ENCODE measurements at places on chromosomes 4 and X.

GRCh38 chr4:159562366-159562765 is 459.5 kb downstream of the RAPGEF2 start:
- DNase-seq: no peak

DNA sequence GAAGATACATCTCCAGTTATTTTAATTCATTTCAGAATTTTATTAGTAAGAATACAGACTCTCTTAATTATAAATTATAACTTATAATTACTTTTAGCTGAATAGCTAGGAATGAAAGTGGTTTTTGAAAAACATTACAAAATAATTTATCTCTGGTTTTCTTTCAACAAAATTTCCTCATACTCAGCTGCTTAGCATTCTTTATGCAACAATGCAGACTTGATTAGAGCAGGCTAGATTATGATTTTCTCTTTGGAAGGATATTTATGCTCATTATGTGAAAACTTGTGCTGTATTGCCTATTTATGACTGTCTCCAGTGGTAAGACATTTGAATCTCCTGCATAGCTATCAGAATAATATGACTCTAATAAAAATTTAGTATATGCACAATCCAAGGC is 2023.7 kb downstream of the C4orf33 start:
- no peak for DNase-seq

DNA sequence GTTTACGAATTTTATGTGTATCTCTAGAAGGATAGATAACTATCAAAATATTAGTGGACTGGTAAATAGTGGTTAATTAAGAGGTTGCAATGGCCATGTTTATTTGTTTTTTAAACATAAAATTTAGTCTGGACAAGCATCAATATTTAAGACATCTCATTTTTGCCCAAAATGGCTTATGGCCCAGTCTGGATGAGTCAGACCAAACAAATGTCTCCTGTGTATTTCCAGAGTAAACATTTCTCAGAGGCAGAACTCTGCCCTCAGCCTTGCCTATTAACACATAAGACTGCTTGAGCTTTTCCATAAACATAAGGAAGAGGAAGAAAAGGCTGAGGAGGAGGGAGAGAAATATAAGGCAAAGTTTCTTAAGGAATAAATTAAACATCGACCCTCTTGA is 277.1 kb upstream of the DIAPH2 start:
- no peak for DNase-seq

- no peak for DNase-seq
Observed at GRCh38 chr4:102141842-102142241, 203.4 kb downstream of the SLC39A8 start.

GRCh38 chr4:31294655-31295480 is 574.7 kb downstream of the PCDH7 start:
- DNase-seq: no peak

GRCh38 chr4:89072921-89073320 is 15.9 kb upstream of the FAM13A start:
- DNase-seq: no peak

- no peak for DNase-seq
Observed at GRCh38 chr4:73019462-73020047, 50.0 kb downstream of the COX18 start.

DNA sequence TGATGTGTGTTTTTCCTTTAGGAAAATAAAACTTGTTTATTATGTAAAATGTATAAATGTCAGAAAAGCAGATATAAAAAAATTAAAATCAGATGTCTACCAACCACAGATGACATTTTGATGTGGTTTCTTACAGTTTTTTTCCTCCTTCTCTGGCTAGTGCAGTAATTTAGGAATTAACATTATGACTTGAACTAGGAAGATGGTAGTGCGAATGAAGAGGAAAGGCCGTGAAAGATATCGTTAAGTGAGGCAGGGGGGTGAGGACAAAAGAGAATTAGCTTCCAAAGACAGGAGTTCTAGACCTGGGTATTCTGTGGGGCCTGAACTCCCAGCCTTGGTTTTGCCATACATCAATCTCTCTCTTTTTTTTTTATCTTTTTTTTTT is 98.0 kb downstream of the RBM47 start:
- no peak for DNase-seq

DNA sequence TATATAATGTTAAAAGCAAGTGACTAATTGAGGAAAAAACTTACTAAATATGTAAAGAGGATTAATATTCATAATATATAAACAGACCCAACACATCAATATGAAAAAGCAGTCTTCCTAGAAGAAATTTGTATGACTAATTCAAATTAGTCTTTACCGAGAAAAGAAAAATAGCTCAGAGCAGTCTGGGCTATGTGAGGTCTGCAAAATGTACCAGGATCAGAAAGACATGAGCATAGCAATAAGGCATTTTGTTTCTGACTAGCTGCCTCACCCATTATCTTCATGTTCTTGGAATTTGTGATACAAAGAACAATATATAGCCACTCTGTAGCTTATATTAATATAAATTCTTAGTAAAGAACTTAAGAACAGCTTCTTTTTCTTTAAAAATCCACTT is 13.7 kb upstream of the TMPRSS11B start:
- DNase-seq: no peak

- DNase-seq: no peak
Observed at GRCh38 chrX:129732857-129733256, 5.9 kb upstream of the XPNPEP2 start.

GRCh38 chr4:40458683-40459082 is 123.5 kb downstream of the CHRNA9 start:
- no peak for DNase-seq

DNA sequence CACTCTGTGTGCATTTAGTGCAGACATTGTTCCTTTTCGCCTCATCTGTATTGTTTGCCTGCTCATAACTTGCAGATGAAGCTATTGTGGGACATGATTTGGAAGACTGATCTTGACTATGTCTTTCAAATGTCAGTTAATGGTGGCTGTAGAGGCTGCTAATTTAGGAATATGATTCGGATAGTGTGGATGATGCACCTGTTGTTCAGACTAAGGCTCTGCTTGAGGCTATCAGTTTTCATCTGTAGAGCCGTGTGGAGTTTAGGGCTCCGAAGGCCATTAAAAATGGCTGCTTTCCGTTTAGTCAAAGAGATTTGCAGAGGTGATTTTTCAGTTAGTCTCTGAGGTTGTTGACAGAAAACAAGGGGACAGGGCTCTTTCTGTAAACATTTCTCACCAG is 102.0 kb downstream of the GBA3 start:
- DNase-seq: no peak

DNA sequence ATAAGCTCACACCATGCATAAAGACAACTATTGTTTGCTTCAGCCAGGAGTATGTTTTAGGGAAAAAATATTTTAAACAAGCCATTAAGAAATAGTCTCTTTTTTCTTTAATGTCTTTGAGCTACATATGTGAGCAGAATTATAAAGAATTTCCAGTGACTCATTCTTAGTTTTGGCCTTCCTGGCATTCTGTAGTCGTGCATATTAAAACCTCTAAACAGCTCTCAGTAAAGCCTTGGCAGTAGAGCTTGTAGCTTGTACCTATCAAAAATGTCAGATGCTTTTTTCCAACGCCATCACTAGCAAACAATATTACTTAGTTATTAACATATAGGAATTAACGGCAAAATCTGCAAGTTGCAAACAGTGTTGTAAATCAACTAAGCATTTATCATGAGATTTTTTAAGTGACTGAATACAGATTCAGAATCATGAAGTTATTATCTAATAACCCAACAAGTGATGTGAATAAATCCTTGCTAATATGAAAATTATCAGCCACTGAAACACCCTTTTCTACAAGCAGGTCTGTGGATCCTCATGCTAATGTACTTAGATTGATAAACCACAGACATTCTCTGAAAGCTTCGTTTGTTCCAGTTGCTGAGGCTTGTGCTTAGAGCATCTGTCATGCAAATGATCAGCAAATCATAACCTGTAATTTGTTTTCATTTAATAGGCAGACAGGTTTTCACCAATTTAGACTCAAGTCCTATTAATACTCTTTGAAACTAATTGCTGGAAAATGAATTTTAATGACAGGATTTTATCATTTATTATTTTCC is 412.0 kb upstream of the ATOH1 start:
- DNase-seq: no peak

DNA sequence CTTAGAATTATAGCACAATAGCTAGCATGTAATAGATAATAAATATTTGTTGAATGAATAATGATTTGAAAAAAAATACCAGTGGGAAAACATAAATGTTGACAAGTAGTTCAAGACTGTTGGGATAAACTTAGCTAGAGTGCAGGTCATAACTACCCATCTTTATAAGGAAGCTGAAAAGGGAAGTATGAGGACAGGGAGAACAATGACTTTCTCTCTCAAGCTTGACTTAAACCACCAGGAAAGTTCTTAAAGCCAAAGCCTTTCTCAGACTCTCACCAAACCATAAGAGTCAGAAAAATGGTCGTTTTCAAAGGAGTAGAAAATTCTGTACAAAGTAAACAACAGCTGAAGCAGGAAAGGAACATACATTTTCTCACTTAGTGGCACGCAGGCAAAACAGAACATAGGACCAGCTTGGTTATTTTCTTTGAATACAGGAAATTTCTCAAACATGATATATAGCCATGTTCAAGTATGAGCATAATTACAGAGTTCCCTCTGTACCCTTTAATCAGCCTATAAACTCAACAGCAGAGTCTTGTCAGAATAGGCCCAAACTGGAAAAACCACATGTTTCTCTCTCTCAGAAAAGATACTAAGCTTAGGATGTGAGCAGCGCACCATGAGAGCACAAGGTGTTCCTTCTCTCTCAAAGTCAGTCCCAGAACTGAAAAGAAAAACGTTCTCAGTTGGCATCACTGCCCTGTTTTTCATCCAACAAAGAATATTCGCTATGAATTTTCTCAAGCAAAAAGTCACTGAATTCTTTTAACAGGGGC is 28.7 kb downstream of the MAPK10 start:
- DNase-seq: no peak

- DNase-seq: no peak
Observed at GRCh38 chrX:142938793-142939192, 86.9 kb upstream of the SPANXN4 start.

All from central memory CD8-positive, alpha-beta T cell (primary cell).